Left hindlimb (tissue), 1 donor: ENCODE measurements at places on chromosomes 11 and 22.

- DNase-seq = no peak
These were observed 18.5 kb upstream of the BAIAP2L2 start for GRCh38 chr22:38129021-38129420.

DNA sequence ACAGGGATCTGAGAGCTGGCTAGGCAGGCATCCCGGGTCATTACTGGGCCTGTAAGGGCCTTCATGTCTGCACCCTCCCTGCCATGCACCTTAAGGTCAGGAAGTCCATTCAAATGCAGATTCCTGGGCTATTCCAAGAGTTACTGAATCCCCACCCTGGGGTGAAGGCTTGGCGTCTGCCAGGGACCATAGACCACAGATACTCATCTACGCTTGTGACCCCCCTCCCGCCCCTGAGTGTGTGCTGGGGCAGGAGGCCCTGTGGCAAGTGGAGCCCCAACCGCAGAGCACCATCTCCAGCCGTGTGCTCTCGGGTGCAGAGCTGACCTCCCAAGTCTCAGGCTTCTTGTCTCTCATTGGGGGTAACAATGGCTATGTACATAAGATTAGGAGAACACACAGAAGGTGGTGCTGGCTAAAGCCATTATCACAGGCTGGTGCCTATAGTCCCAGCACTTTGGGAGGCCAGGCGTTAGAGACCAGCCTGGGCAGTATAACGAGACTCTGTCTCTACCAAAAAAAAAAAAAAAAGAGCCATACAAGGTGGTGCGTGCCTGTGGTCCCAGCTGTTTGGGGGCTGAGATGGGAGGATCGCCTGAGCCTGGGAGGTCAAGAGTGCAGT lies 19.1 kb upstream of the KCNQ1OT1 start:
- DNase-seq = no peak

DNA sequence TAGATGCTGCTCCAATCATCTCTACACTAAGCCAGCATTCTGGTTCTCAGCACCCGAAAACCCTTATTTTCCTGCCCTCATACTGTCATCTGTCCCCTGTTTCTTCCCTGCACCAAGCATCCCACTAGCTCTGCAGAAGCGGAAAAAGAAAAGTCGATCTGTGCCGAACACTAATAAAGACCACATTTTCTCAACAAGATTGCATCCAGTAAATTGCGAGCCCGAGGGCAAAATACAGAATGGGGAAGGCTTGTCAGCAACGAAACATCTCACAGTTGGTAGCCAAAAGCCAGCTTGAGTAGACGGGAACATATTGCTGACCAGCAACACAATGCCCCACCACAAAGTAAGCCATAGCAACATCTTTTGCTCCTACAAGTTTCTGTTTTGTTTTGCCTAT lies 227.4 kb downstream of the CADM1 start:
- DNase-seq = no peak

DNA sequence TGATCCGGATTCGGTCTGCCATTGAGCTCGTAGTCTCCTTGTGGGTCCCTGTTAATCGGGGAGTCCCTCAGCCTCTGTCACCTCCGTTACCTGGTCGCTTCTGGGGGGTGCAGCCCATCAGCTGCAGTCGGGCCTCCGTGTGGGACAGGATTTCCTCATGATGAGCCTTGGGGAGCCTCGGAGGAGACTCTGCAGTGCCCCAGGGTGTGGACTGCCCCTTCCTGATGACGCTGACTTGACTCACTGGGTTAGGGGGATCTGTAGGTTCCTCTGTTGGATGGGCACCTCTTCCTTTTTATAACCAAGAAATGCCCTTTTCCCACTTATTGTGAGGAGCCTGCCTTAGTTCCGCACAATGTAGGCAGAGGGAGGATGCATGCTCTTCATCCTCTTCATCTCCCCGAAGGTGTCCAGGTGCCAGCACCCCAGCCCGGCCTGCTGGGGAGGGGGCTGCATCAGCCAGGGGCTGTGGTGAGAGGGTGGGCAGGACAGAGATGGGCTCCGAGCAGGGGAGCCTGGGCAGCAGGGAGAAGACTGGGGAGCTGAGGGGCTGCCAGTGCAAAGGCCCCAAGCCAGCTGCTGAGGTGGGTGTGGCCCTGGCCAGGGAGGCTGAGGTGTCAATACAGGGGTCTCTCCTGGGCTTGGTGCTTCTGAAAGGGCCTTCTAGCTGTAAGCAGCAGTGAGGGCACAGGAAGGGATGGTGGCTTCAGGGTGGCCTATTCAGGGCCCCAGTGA lies 13.5 kb upstream of the TTLL8 start:
- DNase-seq = no peak

- DNase-seq = peak; percentile 54
These were observed 1.5 kb downstream of the HSPB2 start for GRCh38 chr11:111913997-111914396.

DNA sequence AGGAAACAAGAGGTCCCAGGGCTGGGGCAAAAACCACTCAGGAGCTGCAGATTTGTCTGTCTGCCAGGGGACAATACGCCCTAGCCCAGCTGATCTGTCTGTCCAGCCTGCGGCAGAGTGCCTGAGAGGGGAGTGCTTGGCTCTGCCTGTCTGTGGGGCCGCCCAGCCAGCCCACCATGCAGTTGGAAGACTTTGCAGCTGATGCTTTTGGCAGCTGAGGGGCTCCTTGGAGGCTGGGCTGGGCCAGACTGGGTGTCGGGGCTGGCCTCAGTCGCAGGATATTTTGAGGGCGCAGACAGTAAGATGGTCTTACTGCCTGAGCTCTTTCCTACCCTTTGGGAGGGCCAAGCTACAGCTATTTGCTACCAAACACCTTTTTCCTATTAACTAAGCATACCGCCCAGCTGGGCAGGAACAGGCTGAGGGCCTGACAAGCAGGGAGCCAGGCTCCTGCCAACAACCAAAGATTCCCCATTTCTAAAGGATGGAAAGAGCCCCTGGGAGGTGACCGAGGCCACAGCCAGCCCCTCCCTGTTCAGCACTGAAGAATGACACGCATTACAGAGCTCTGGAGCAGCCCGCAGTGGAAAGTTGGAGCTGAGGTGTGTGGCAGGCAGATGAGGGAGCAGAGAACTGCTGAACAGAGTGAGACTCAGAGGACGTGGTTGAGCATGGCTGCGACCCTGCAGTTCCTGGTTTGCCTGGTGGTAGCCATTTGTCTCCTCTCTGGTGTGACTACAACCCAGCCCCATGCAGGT lies at the start of gene FAM180B:
FAM180B (plus strand) TSS at position 581 of the 758 bp plus-strand sequence; CDS start at position 672, 91 bp downstream.
- peak; percentile 82 for DNase-seq

DNA sequence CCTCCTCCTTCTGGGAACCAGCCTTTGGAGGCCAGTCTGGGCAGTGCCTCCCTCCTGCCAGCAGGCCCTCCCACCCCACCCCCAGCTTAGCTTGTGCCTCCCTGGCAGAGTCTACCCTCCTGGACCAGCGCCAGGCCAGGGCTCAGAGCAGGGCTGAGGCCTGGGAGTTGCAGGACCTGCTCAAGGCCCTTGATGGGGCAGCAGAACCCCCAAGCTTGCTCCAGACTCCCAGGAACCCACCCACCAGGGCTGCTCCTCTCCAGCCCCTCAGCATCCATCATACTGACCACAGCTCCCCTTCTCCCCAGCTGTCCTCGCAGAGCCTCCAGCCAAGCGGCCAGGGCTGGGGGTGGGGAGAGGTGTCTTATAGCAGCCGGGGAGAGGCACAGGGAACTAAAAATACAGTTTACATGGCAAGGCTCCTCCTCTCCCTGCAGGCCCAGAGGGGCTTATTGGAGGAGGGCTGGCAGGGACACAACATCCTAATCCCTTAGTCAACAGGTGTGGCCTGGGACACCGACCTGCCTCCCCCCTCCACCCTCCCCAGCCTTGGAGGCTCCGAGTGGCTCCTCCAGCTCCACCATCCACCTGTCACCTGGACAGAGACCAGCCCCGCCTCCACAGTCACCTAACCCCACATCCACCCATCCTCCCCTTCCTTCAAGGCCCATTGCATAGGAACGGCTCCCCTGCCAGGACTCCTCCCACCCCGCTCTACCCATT lies 5.2 kb upstream of the MB start:
- DNase-seq = peak; percentile 78

DNA sequence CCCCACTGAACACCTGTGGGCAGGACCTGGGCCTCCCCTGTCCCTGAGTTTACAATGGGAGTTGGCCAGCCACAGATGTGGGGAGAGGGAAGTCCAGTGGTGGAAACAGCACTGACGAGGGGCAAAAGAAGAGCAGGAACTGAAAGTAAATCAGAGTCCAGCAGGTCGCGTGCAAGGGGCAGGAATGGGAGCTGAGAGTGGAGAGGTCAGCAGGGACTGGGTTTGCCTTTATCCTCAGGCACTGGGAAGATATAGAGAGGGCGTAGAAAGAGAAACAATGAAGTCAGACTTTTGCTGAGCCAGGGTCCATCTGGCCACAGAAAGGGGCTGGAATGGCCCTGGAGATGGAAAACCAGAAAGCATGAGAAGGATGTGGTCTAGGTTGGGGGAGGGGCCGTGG lies 8.5 kb downstream of the P2RY6 start:
- no peak for DNase-seq

- DNase-seq = no peak
These were observed 67.2 kb downstream of the PRCP start for GRCh38 chr11:82832983-82833382.

DNA sequence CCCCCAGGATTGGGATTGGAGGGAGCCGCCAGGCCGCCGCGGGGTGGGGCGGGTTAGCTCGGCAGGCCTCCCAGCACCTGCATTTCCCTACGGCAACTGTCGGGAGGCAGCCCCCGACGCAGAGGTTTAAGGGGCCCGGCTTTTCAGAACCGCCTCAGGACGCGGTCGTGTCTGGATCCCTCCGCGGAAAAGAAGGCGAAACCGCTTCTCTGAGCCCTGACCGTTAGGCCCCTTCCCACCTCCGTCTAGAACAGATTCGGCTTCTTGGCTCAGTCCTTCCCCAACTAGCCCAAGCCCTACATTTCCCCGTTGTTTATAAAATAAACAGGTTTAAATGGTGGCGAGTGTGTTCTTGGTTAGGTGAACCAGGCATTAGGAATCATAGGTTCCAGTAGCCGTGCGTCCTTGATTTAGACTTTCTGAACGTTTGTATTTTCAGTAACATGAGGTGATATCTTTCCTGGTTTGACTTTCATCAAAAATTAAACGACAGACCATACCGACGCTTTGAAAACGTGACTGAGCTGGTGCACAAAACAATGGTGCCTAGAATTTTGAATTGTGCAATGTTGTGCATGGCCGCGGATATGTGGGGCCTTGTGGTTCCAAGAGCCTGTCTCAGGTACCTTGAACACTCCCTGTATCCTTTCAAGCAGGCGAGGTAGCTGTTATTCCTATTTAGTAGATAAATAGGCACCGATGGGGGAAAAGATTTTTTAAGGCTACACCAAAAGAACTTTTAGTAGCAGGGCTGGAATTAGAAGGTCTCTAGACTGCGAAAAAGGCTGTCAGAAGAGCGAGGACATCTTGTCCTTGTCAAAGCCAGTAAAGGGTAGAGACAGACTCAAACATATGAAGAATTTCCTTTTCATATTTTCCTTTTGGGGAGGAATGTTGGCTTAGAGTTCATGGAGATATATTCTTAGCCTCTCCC lies 1.2 kb upstream of the HSPA8 start:
- peak; percentile 57 for DNase-seq

DNA sequence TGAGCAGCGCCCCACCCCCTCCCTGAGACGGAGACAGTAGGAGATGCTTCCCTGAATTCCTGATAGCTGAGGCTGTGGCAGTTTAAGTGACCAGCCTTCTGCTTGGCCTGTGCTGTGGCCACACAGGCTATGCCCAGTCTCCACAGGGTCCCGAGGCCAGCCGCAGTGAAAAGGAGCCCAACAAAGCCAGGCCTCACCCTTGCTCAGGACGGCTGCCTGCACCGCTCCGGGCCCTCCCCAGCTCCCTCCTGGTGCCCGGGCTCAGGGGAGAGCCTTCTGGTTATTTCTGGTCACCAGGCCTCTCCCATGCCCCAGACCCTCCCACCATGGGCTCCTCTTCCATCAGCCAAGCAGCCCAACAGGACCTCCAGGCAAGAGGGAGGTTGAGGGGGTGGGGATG lies 28.8 kb downstream of the LRRC10B start:
- DNase-seq = no peak

DNA sequence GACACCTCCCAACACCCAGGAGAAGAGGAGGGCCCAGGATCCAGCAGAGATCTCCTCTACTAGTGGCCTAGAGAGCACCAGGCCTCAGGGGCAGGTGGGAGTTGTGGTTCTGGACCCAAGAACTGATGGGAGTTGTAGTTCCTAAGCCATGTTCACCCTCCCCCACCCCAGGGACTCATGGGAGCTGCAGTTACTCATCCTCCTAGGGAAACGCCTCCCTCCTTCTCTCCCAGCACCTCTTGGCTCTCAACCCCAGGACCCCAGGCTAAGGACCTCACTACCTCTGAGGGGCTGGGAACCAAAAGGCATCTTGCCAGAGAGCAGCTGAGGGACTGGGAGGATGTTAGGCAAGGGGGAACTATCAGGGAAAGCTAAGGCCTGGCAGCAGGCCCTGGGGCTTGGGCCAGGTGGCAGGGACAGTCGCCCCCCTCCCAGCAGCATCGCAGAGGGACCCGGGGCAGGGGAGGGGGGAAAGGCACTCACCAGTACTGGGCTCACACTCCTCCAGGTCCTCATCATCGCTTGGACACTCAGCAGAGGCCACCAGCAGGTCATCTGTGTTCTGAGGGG lies 28.9 kb downstream of the SLC22A12 start:
- peak; percentile 80 for DNase-seq

- no peak for DNase-seq
These were observed 363.2 kb downstream of the TBC1D22A start for GRCh38 chr22:47125603-47126002.

DNA sequence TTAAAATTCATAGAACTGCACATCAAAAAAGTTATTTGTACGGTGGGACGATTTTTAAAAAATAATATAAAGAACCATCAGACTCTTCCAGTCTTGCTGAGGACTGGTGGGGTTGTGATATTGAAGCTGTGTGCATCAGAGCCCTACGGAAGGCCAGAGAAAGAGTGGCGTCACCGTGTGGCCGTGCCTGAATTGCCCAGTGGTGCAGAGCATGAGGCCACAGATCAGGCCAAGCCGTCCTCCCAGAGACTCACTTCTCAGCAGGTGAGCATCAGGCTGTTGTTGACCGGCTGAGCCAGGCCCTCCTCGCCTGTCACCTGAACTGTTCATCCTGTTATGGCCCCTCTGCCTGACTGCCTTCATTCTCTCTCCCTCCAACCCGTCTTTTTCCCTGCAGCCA lies 1013.9 kb downstream of the TBC1D22A start:
- DNase-seq = no peak

- DNase-seq = no peak
These were observed 6.9 kb upstream of the EFCAB6 start for GRCh38 chr22:43818981-43819380.

DNA sequence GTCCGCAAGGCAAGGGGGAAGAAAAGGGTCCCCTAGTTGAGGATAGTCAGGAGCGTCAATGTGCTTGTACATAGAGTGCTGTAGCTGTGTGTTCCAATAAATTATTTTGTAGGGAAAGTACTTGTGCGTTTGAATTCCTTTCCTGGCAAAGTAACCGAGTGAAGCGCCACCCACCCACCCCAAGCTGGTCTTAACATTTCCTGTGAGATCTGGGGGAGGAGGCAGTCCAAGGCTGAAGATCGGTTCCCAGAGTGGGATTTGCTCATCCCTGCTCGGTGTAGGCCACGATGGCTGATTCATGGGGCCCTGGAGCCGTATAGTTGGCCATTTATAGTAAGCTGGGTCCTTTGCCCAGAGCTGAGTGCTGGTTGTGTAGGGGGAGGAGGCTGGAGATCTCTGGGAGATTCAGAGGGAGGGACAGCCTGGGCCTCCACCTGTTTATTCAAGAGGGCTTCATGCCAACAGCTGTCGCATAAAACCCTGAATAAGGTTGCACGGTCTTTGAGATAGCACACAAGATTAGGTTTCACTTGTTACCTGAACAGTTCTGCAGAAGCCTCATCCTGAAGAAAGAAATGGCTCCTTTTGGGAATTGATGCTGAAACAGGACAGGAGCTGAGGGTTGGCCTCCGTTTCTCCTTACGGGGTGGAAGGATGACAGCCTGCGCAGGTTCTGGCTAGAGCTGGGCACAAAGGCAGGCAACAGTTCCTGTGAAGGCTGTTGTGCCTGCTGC lies 2.4 kb downstream of the ATF4 start:
- DNase-seq = no peak
